ENCODE measurements at places on chromosomes 12 and 14.
A peak's percentile ranks its signal among the peaks of the same experiment; 100 is the strongest.

DNA sequence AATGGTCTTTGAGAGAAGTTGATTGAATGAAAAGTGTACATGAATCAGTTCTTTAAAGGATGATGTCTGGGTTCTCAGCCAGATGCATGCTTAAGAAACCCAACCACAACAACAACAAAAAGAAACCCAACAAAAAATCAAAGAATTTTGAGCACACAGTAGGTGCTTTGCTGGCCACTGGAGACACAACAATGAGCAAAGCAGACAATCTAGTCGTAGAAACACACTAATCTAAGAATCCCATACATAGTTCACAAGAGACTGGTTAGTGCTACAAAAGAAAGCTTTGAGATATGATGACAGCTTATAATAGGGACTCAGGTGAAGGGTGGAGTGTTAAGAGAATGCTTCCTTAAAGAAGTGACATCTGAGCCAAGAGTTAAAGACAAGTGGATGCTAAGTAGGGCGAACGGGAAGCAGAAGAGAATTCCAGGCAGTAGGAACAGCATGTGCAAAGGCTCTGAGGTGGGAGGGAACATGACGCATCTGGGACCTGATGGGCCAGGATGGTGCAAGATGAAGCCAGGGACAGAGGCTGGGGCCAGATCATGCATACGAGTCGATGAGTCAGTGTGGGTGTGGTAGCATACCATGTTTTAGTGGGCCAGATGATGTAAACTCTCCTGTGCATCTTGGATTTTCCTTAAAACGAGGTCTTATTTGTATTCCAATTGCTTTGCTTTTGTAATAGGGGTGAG lies 4.6 kb upstream of the HIP1R start:
- DNase-seq: peak; percentile 60

- peak; percentile 68 for DNase-seq
Measured at GRCh38 chr12:89414851-89415250, 62.5 kb upstream of the DUSP6 start.

- no peak for DNase-seq
Measured at GRCh38 chr12:118714051-118714460, 267.3 kb upstream of the SRRM4 start.

- DNase-seq: no peak
Measured at GRCh38 chr12:109716512-109717389, 3.1 kb downstream of the FAM222A start.

GRCh38 chr12:118356809-118357256 lies 15.9 kb downstream of the TAOK3 start:
- DNase-seq: peak; percentile 88

GRCh38 chr12:1559676-1560091 lies 34.7 kb downstream of the FBXL14 start:
- DNase-seq: peak; percentile 17

- DNase-seq: no peak
Measured at GRCh38 chr12:131290255-131290959, 336.7 kb downstream of the ADGRD1 start.

DNA sequence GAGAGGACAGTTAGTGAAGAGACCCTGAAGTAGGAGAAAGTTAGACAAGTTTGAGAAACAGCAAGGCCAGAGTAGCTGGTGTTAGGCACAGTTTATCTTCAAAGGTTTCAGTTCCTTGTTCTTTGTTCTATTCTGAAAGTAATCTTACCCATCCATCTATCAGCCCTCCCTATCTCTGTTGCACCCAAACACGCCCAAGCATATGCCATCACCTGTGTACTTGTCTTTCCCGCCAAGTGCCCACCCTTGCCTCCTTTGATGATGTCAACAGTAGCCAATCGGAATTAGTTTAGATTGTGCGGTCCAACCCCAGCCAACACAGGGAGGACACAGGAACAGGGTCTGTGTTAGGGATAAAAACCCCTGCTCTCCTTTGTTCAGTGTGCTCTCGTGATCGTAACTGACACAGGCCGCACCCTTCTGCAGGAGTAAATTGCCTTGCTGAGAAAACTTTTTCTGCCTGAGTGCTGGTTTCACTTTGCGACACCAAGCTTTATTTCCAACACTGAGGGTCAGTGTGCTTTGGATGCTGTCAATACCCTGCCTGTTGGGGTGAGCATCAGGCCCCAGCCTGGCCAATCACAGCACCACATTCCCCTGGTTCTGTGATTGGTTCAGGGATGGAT lies 4.7 kb upstream of the TMEM229B start:
- DNase-seq: no peak
